NCI-H2107 (cell line): ENCODE measurements at places on chromosomes 5 and 9.
A peak's percentile ranks its signal among the peaks of the same experiment; 100 is the strongest.

- no peak for DNase-seq
Measured at GRCh38 chr5:176651472-176651980, 4.2 kb downstream of the TSPAN17 start.

DNA sequence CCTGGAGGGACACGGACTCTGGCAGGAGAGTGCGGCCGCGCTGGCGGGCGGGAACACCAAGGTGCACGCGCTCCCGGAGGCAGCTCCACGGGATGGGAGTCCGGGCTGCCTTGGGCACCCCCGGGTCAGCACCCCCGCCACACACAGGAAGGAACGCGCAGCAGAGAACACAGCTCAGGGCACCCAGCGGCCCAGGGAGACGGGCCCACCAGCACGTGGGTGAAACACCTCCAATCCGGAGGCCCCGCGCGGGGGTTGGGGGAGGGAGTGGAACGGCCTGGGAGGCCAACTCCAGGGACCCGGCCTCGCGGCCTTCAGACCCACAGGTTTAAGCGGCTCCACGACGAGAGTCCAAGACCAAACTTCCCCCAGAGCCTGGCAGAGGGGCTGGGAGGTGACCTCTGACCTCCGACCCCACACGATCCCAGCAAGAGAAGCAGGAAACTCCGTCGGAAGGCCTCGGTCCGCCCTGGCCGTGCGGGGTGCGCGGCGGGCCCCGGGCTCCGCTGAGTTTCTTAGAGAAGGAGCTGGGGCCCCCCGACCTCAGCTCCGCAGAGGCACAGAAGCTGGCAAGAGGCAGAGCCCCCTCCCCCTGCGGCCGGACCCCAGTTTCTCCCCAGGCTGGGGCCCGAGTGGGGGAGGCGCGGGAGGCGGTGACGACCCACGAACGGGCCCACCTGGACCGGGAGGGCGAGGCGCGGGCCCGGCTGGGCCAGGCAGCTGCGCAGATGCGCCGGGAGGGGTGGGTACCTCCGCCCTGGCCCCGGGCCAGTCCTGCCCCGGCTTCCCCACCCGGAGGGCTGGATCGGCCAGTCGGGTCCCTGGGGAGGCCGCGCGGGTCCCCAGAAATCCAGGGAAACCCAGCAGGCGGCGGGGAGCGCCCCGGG is 851 bp downstream of the NACC2 start:
- DNase-seq: peak; percentile 39

DNA sequence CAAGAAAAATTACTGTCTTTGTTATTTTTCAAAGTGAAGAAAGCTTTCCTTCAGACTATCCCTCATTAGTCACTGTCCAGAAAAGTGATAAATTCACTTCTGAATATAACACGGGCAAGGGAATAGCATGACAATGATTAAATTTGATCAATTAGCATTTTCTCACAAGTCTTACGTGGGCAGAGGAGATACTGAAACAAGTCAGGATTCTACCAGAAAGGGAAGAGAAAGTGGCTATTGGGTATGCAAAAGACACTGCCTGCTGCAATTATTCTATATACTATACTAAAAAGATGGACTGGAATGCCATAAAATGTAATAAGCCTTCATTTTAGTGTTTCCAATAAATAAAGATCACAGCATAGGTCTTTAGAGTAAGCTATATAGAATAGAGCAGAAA is 7.4 kb downstream of the COX7C start:
- DNase-seq: no peak

GRCh38 chr9:109203761-109204360 is 36.8 kb upstream of the FRRS1L start:
- no peak for DNase-seq

- DNase-seq: peak; percentile 12
Measured at GRCh38 chr5:111254613-111255012, 30.4 kb downstream of the CAMK4 start.

DNA sequence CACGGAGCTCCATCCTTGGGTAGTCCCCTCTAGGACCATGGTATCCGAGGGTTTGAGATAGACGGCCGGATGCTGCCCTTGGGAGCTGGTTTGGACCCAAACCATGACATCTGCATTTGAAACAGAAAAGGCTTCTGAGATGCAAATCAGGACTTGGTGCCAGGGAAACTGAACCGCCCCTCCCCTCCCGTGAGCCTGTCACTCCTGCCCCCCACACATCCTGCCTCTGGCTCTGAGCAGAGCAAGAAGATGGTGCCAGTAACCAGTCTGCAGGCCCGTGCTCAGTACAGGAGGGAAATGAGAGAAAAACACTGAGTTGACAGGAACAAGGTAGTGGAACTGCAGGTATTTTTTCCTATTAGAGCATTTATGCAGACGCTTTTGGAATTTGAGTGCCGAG is 18.6 kb downstream of the ARPC5L start:
- DNase-seq: no peak

- no peak for DNase-seq
Measured at GRCh38 chr5:166166071-166166470, 2125.4 kb upstream of the WWC1 start.

GRCh38 chr9:90423661-90424193 is 218.9 kb downstream of the DIRAS2 start:
- no peak for DNase-seq

- DNase-seq: no peak
Measured at GRCh38 chr9:6090277-6091210, 75.1 kb upstream of the RANBP6 start.

- no peak for DNase-seq
Measured at GRCh38 chr5:142400415-142400814, 75.6 kb upstream of the SPRY4 start.

- no peak for DNase-seq
Measured at GRCh38 chr5:11890777-11891176, 13.5 kb downstream of the CTNND2 start.

DNA sequence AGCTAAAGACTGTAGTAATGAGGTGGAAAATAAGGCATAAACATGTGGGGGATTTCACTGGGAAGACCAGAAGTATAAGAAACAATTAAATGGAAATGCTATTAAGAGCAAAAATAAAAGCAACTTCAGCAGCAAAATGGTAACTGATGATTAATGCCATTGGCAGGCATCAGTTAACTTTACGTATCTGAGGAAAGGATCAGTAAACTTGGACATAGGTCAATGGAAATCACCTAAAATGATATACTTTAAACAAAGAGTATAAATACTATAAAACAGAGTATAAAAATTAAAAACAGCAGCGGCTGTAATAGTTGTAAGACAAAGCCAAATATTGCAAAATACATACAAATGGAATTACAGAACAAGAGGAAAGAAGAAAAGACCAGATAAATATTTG is 992.1 kb downstream of the DNAH5 start:
- DNase-seq: no peak

GRCh38 chr5:124941051-124942049 is 194.9 kb upstream of the ZNF608 start:
- no peak for DNase-seq

DNA sequence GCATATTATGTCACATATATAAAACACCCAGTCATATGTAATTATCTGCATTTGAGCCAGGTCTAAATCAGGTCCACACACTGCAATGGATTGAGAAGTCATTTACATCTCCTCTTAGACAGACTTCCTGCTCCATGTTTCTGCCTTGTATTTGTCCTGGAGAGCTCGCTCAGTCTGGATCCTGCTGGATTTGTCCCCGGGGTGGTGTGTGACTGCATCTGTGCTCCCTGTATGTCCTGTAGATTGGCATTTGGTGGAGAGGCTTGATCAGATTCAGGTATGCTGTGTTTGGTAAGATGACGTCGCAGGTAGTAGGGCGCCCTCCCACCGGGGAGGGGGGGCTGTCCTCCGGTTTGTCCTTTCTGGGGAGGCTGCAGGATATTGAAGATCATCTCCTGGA is 33.6 kb upstream of the IER5L start:
- DNase-seq: no peak

- no peak for DNase-seq
Measured at GRCh38 chr9:123716339-123716945, 213.5 kb downstream of the DENND1A start.

DNA sequence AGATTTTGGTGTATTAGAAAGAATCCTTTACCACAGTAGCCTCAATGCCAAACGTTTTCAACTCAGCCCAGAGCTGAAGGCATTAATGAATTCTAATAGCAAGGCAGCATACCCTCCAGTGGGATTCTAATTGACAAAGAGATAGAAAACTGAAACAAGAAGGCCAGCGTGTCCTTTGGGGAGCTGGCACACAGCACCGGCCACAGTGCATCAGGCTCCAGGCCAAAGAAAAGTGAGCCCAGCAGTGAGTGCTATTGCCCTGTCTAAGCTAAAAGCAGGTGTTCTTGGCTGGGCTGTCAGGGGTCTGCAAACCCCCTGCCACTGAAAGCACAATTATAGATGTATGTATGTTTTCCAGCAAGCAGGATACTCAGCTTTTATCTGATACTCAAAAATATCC is 40.4 kb downstream of the PPIC start:
- DNase-seq: no peak

DNA sequence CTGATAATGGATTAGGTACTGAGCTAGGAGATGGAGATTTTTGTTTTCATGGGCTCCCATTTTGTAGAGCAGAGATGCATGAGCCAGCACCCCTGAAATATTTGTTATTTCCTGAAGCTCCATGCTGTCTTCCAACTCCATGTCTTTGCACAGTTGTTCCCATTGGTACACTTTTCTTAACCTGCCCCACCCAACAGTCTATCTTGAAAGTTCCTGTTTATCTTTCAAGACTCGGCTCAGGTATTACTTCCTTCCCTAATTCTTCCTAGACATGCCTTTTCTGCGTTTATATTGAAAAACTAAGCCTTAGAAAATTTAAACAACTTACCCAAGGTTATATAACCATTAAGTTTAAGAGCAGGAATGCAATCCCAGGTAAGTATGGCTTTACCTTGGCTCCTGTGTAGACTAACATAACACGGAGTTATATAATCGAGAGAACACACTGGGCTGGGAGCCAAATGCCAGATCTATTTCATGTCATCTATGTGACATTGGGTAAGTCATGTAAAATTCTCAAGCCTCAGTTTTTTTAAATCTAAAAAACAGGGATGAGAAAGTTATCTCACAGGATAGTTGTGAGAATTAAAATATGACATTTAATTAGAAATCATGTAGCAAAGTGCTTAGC is 67.4 kb downstream of the LIX1 start:
- no peak for DNase-seq

DNA sequence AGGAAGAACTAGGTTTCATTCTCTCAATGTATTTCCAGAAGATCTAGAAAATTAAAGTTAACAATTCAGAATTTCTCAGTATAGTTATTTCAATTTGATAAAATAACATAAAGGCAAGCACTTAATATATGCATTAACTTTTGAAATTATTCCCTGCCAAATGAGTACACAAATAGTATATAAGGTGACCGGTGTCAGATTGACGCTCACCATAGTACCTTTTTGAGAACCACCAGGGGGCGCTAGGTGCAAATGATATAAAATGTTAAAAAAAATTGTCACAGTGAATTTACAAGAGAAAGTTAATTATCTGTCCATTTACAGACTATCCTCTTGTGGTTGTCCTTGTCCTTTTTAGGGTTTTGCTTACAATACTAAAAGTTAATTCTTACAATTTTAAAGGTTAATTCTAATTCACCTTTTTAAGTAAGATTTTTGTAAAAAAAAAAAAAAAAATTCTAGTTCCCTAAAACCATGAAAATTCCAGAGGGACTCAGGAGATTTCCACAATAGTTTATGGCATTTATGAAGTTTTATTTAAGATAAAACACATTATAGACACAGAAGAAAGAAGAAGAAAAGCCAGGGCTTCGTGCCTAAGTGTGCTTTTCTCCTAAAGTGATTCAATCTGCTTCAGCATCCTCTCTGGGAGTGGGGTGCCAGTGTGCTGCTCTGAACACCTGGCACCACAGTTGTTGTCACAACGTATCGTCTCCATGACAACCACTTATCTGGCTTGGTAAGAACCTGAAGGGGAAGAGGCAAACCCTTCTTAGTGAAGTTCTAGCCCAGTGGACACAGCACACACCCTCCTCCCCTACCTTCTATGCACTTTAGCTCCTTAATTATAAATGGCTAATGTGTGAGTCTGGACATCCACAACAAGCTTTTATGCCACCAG is 1.7 kb downstream of the ADAMTS16 start:
- DNase-seq: peak; percentile 54

DNA sequence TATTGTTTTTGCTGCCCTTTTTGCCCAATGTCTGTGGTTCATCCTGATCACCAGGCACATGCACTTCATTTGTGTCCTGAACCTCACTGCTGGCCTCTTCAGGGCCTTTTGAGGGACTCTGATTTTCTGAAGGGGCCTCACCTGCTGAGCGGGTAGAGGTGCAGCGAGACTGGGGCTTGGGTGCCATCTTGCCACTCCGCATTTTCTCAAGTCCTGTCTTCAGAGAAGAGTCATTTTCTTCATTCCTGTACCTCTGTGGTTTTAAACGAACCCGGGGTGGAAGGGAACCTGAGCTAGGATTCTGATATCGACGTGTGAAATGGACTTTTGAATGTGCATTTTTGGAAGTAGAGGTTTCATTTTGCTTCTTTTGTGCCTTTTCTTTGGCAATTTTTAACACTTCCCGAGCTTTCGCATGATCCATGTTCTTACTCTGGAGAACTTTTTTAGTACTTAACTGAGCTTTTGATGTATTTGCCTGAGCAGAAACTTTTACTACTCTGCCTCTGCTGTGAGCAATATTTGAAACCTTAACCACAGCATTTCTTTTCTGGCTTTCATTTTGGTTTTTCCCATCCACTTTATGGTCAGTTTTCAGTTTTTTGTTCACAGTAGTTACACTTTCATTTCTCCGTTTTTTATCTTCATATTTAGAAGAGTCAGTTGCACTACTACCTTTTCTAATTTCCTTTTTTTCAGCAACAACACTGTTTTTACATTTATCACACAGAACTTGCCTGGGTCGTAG is 26.1 kb downstream of the PWWP2A start:
- no peak for DNase-seq

DNA sequence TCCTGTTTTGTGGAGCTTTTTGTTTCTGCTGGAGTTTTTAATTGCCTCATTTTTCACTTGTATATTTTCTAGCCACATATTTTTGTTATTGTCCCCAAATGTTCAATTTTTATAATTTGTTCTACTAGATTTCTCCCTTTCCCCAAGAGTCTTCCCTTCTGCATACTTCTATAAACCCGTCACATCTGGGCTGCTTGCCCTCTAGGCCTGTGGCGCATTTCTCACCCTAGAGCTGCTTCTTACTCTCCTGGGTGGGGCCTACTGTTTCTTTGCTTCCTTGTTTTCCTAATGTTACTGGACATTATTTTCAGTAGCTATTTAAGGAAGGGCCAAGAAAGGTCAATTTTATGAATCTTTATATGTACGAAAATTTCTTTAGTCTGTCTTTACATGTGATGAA is 51.5 kb downstream of the NXNL2 start:
- no peak for DNase-seq

- no peak for DNase-seq
Measured at GRCh38 chr5:7015586-7016256, 302.5 kb downstream of the TENT4A start.

DNA sequence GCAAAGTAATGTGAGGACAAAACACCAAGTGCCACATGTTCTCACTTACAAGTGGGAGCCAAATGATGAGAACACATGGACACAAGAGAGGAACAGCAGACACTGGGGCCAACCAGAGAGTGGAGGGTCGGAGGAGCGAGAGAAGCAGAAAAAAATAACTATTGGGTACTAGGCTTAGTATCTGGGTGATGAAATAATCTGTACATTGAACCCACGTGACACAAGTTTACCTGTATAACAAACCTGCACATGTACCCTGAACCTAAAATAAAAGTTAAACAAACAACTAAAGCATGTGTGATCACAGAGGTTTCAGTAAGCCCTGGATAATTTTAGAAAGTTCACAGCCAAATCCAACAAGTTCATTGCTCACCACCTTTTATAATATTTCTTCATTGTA is 160.1 kb downstream of the TENT4A start:
- no peak for DNase-seq

GRCh38 chr5:94698197-94698596 is 79.7 kb downstream of the SLF1 start:
- DNase-seq: no peak

- DNase-seq: no peak
Measured at GRCh38 chr9:136645903-136646754, 16.6 kb upstream of the EGFL7 start.
